Gastroesophageal sphincter (tissue), 4 donors: ENCODE measurements at places on chromosomes 1 and 21.
A peak's percentile ranks its signal among the peaks of the same experiment; 100 is the strongest.

- ATAC-seq: no peak
These were observed 28.8 kb downstream of the EPHA8 start for GRCh38 chr1:22592051-22592450.

DNA sequence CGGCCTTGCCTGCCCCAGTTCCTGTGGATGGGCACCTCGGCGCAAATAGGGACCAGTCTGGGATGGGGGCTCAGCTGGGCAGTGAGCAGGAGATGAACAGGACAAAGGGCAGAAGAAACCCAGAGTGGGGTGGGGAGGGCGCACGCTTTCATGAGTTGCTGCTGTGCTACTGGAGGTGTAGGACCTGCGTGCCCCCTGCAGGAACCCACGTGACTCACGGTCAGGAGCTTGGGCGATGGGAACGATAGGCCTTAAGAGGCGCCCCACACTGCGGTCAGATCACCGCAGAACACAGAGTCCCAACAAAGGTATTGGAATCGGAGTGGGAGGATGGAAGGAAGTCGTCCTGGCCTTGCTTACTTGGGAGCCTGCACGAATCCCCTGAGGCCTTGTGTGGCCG, 17.2 kb downstream of the PRDM15 start:
- ATAC-seq: no peak

- no peak for ATAC-seq
These were observed 139.7 kb downstream of the RERE start for GRCh38 chr1:8677782-8678181.

GRCh38 chr21:31354122-31354521, 10.1 kb upstream of the TIAM1 start:
- ATAC-seq: no peak

- no peak for ATAC-seq
These were observed 200.7 kb downstream of the KCTD3 start for GRCh38 chr1:215767761-215768160.

DNA sequence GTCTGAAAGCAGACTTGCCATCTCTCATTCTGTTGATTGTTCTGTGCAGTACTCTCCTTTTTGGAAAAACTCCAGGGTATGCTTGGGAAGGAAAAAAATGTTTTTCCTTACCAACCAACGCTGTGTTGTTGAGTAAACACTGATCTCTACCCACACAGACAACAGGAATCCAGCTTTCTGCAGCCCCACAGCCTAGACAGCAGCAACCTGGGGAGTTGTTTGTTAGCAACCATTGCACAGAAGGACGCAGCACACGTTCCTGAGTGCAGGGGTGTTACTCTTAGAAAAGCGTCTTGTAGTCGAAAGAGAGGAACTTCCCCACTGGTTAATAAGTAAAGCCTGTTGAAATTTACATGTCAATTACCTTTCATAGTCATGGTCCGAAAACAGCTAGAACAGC, 56.6 kb downstream of the SMYD2 start:
- ATAC-seq: peak; percentile 62

DNA sequence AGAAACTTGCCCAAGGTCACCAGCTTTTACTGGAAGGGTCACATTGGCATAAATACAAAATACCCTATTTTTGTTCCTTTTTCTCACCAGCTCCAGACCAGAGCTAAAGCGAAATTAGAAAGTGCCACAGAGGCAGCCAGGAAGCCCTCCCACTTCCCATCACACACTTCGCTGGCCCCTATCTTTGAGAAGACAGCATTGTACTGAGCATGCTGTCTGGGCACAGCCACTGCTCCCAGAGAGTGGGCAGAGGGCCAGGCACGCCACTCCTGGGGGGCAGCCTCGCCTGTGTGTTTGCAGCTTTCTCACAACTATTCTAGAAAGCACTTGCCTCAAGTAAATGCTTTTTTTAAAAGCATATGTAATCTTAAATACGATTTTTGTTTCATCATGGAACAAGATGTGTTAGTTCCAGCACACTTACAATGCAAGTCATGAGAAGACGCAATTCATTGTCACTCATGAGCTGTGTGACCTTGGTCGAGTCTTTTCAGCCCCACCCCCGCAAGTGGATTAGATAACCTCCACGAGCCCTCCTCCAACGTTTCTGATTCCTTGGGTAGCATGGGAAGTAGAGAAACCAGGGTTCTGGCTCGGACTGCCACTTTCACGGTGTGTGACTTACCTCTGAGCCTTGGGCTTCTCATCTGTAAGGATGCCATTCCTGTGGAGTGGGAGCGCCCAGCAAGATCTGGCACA, 25.7 kb upstream of the EPHA8 start:
- ATAC-seq: no peak

GRCh38 chr1:228194436-228194835, 13.4 kb upstream of the OBSCN start:
- ATAC-seq: no peak

GRCh38 chr1:213989002-213989855, 1.5 kb downstream of the PROX1 start:
- no peak for ATAC-seq

DNA sequence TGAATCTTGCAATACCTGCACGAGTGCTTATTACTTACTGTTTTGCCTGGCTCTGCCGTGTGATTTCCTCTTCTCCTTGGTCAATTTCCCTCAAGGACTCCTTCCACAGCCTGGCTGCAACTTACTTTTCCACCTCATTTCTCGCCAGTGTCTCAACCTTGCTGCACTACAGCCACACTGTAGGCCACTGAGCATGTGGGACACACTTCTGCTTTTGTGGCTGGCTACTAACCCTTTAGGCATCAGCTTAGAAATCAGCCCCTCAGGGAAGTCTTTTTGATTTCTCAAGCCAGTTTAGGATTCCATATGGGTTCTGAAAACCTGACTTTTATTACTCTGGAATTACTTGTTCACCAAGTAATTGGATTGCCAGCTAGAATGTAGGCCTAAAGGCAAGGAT, 5.2 kb upstream of the DMRTB1 start:
- no peak for ATAC-seq

DNA sequence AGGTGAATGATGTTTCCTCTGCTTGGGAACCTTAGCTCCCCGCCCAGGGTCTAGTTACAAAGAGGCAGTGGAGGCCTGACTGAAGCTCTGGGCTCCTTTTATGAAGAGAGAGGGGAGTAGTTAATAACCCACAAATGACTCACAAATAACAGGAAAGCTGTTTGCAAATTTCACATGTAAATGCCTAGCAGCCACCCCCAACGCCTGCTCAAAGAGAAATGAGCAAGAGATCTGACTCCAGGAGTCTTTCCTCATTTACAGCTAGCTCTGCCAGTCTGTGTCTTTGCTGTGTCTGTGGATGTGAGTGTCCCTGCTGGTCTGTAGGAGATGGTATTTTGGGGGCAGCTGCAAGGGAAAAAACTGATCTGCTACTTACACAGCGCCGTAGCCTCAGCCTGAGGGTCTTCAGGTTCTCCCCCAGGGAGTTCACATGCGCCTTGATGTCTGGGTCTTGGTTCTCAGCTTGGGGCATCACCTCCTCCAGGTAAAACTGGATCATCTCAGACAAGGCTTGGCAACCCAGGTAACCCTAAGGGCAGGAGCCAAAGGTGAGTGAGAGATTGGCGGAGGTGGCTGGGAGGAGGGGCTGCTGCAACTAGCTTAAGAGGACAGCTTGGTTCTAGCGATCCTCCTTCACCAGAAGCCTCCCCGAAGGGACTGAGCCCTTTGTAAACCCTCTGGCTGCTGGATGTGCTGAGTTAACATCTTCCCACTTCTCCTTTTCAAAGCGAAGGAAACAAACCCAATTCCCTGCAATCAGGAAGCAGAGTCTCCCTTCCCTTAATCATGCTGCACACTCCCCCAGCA, at the start of gene IL19:
TSS of gene IL19 (plus strand) at position 243 of the 807 bp plus-strand sequence. CDS start 65,890 bp downstream, outside the sequence.
- ATAC-seq: peak; percentile 17
